ENCODE measurements at places on chromosomes 2 and 18. TPM values are rescaled to one million over a fixed set of nuclear protein-coding genes. Genes with fewer than 3 reads are reported as not detected.

DNA sequence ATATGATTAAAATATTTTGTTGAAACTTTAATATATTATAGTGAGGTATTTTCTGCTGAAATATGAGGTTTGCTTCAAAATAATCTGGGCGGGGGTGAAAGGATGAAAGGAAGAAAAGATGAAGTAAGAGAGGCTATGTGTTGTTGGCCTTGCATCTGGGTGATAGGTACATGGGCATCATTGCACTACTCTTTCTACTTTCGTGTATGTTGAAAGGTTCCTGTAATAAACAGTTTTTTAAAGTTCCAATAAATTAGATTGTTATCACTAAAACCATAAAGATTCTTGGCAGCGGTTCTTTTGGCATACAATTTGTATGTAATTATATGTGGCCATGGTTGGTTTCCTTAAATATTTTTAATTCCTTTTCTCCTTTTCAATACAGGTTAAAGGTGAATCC is 23.6 kb upstream of the MSH2 start:
- no peaks in the 10 kb centered on the region for H3K36me3 ChIP-seq
- no peak overlapping the region for H3K4me3 ChIP-seq
- H3K27me3 ChIP-seq = no peaks in the 10 kb centered on the region
- no peak for DNase-seq

GRCh38 chr2:47503481-47504070 is 100.6 kb downstream of the MSH2 start:
- H3K27ac ChIP-seq = no peak overlapping the region
- H3K4me3 ChIP-seq = no peak overlapping the region

DNA sequence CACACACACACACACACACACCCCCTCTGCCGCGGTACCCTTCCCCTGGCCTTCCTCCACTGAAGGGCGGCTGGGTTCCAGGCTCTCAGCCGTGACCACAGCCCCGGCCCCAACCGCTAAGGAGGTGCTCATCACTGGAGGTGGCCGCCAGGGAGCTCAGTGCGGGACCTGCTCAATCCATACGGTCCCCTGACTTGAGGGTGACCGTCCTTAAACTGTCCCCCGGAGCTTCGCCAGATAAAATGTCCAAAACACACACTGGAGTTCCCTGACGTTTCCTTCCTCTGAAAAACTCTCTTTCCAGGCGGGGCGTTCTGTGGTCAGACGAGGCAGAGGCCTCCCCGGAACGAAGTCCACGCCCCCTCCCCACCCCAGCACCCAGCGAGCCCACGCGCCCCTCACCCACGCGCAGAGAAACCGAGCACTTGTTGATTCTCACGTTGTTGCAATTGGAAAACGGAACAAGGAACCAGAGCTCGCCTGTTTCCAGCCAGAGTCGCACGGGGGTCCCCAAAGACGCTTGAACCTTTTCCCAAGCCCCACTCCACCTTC is 1.4 kb downstream of the MBP start:
- peak overlapping the region; percentile 94 for H3K27ac ChIP-seq
- peaks cover 37% of the 10 kb centered on the region for H3K4me1 ChIP-seq
- peak overlapping the region; percentile 85 for H3K4me3 ChIP-seq
- DNase-seq = peak; percentile 89

DNA sequence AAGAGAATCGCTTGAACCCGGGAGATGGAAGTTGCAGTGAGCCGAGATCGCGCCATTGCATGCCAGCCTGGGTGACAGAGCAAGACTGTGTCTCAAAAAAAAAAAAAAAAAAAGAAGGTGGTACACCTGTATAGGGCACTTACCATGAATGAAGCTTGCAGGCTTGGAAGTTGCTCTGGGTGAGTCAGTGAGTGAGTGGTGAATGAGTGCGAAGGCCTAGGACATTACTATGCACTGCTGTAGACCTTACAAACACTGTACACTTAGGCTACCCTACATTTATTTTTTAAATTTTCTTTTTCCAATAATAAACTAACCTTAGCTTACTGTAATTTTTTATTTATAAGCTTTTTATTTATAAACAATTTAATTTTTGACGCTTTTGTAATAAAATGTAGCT is 78.4 kb upstream of the ATG16L1 start:
- H3K4me1 ChIP-seq = no peaks in the 10 kb centered on the region
- H3K27ac ChIP-seq = no peak overlapping the region
- H3K4me3 ChIP-seq = no peak overlapping the region
- H3K27me3 ChIP-seq = no peaks in the 10 kb centered on the region
- H3K36me3 ChIP-seq = peaks cover 43% of the 10 kb centered on the region
- DNase-seq = no peak

DNA sequence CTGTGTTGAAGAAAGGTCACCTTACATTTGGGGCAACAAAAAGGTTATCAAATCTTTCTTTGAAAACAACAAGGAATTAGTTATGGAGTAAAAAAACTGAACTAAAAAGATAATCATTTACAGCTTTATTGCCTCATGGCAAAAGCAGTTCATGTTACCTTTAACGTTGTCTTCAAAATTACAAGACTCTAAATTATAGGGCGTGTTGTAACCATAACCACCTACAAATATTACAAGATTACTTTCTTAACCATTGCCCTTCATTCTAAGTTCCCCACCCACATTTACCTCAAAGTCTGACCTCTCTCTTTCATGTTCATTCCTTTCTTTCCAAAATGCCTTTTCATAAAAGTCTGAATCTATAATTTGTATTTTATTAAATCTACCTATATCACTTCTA is 74.6 kb upstream of the LRATD1 start:
- no peak overlapping the region for H3K27ac ChIP-seq
- no peak for DNase-seq
- H3K4me3 ChIP-seq = no peak overlapping the region
- H3K36me3 ChIP-seq = no peaks in the 10 kb centered on the region
- H3K4me1 ChIP-seq = no peaks in the 10 kb centered on the region
- H3K27me3 ChIP-seq = no peaks in the 10 kb centered on the region

DNA sequence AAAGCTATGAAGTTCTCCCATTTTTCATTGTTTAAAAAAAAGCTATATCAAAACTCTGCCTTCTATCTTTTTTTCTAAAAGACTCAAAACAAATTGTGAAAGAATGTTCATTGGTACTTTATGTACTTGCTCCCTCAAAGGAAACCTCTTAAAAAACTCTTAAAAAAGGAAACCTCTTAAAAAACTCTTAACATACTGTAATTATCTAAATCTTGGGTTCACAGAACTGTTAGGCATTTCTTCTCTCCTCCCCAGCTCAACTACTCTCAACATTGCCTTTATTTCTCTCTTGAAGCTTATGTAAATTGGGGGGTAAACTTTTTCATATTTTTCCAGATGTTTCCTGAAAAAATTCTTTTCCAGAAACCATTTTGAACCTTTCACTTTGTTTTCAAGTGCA is 330.5 kb upstream of the SLC39A10 start:
- DNase-seq = no peak
- no peak overlapping the region for H3K4me3 ChIP-seq
- H3K36me3 ChIP-seq = no peaks in the 10 kb centered on the region
- H3K4me1 ChIP-seq = no peaks in the 10 kb centered on the region
- H3K27me3 ChIP-seq = no peaks in the 10 kb centered on the region

DNA sequence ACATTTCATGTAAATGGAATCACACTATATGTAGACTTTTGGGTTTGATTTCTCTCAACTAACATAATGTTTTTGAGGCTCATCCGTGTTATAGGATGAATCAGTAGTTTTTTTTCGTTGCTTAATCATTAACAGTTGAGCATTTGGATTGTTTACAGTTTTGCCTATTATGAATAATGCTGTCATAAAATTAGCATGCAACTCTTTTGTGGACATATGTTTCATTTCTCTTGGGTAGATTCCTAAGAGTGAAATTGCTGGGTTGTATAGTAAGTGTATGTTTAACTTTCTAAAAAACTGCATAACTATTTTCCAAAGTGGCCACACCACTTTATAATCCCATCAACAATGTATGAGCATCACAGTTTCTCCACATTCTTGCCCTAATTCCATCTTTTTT is 7.7 kb upstream of the RHBDD1 start:
- no peak overlapping the region for H3K27ac ChIP-seq
- no peak for DNase-seq
- H3K36me3 ChIP-seq = no peaks in the 10 kb centered on the region
- H3K27me3 ChIP-seq = no peaks in the 10 kb centered on the region

DNA sequence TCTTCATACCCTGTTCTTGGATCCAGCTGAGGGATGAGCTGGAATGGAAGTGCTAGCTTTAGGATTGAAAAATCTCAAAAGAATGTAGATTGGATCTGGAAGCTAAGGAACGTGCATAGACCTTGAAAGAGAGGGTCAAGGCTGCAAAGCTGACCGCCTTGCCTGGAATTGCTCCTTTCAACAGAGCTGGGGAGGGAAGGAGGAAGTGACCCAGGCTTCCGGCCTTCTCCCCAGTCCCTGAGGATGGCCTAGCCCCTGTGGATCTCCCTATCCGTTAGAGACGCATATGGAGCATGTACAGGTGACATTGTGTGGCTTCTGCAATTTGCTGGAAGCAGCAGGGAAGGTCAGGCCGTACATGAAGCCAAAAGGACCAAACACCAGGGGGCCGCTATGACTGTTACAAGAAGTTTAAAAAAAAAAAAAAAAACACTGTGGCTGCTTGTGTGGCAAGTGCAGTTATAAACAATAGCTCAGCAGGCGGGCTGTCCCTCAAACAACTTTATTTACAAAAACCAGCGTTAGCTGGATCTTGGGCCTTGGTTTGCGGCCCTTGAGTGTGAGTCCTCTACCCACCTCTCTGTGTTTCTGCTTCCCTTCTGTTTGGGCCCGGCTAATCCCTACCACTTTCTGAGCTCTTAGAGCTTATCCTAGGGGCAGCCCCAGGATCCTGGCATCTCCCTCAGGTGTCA is 227.6 kb downstream of the SEPTIN10 start:
- no peaks in the 10 kb centered on the region for H3K36me3 ChIP-seq
- H3K4me3 ChIP-seq = no peak overlapping the region
- DNase-seq = peak; percentile 22
- H3K27ac ChIP-seq = no peak overlapping the region
- peaks cover 15% of the 10 kb centered on the region for H3K4me1 ChIP-seq

DNA sequence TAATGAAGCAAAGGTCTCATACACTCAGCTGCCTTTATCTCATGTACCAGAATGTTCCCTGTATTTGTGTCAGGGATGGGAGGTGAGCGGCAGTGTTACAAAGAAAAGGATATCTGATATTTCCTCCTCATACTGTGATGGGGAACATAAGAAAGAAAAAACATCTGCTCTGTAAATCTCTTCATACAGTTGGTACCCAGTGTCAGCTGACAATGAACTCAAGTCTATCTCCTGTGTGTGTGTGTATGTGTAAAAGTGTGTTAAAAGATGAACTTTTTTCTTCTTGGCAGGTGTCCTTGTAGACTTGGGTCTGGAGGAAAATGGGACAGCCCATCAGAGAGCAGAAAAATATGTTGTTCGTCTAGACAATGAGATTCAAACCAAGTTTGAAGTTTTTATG is 127.8 kb downstream of the ESCO1 start:
- H3K4me3 ChIP-seq = no peak overlapping the region
- H3K27ac ChIP-seq = no peak overlapping the region
- H3K4me1 ChIP-seq = no peaks in the 10 kb centered on the region
- H3K27me3 ChIP-seq = no peaks in the 10 kb centered on the region
- DNase-seq = no peak

DNA sequence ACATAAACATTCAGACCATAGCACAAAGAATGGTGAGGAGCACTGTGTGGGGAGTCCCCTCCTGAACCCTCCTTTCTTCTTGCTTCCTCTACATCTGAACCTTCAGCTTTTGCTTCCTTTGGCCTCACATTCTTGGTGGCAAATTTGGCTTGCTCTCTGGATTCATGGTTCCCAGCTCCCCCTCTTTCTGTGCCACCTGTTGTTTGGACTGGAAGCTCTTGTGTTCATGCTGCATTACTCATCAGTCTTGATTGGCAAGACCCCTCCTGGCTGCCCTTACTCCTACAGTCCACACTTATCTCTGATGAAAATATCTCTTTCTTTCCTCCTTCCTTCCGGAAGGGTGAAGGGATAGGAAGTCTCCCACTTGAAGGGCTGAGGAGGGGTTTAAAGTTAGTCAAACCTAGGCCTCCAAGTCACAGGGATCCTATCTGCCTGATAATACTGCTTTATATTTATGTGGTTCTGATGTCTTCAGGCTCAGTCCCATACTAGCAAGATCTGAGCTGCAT is 70.0 kb downstream of the MYO3B start:
- H3K36me3 ChIP-seq = no peaks in the 10 kb centered on the region
- no peaks in the 10 kb centered on the region for H3K27me3 ChIP-seq
- DNase-seq = no peak
- no peak overlapping the region for H3K27ac ChIP-seq

- no peaks in the 10 kb centered on the region for H3K27me3 ChIP-seq
- H3K27ac ChIP-seq = no peak overlapping the region
- no peak overlapping the region for H3K4me3 ChIP-seq
- H3K4me1 ChIP-seq = no peaks in the 10 kb centered on the region
- H3K36me3 ChIP-seq = peaks cover 5% of the 10 kb centered on the region
Measured at GRCh38 chr2:177543007-177543760, 150.6 kb downstream of the AGPS start.

GRCh38 chr18:5309888-5310470 is 14.5 kb upstream of the ZBTB14 start:
- no peak overlapping the region for H3K27ac ChIP-seq
- H3K4me3 ChIP-seq = peak overlapping the region; percentile 33
- DNase-seq = no peak
- H3K36me3 ChIP-seq = no peaks in the 10 kb centered on the region

- H3K4me1 ChIP-seq = peaks cover 29% of the 10 kb centered on the region
- H3K36me3 ChIP-seq = no peaks in the 10 kb centered on the region
- H3K27me3 ChIP-seq = no peaks in the 10 kb centered on the region
- no peak for DNase-seq
- H3K4me3 ChIP-seq = peak overlapping the region; percentile 80
Measured at GRCh38 chr2:70247364-70248180, 856 bp downstream of the TIA1 start.

DNA sequence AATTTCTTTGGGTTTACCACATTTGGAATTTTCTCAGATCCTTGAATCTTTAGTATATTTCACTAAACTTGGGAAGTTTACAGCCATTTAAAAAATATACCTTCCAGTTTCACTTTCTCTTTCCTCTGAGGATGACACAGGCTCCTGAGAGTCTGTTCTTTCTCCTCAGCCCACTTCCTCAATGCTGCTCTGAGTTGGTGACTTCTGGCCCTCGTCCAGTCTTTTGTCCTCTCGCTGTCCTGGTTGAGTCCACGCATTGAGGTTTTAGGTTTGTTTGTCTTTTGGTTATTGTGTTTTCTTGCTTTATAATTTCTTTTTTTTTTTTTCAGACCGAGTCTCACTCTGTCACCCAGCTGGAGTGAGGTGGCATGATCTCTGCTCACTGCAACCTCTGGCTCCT is 40.7 kb upstream of the GALR1 start:
- DNase-seq = no peak
- H3K4me3 ChIP-seq = peak overlapping the region; percentile 37
- H3K4me1 ChIP-seq = peaks cover 33% of the 10 kb centered on the region
- H3K27ac ChIP-seq = peak overlapping the region; percentile 71
- no peaks in the 10 kb centered on the region for H3K27me3 ChIP-seq

MAP2 gene
- total RNA-seq = 44.0 TPM

CCBE1 gene
- total RNA-seq = 27.8 TPM

VIT gene
- 0.32 TPM for total RNA-seq

GRHL1 gene
- 2.7 TPM for total RNA-seq
